Lower lobe of right lung (tissue), 2 donors: ENCODE measurements at places on chromosomes 12 and 14. TPM values are rescaled to one million over a fixed set of nuclear protein-coding genes. Genes with fewer than 3 reads are reported as not detected.

Gene CD4
- 80.3 TPM for total RNA-seq

Gene EMP1
- total RNA-seq: 195 TPM

Gene LTA4H
- 567 TPM for total RNA-seq

DNA sequence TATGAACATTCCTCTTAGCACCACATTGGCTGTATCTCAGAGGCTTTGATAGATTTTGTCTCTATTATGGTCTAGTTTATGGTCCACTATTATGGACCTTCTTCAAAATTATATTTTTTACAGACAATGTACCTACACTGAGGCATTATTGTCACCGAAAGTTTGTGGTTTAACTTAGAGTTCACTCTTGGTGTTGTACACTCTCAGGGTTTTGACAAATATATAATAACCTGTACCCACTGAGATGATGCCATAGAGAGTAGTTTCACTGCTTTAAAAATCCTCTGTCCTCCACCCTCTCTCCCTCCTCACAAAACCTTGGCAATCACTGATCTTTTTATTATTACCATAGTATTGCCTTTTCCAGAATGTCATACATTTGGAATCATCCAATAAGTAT, 528.2 kb downstream of the SLC6A15 start:
- no peaks in the 10 kb centered on the region for H3K4me1 ChIP-seq
- H3K27ac ChIP-seq: no peak overlapping the region
- DNase-seq: no peak
- no peaks in the 10 kb centered on the region for H3K36me3 ChIP-seq

DNA sequence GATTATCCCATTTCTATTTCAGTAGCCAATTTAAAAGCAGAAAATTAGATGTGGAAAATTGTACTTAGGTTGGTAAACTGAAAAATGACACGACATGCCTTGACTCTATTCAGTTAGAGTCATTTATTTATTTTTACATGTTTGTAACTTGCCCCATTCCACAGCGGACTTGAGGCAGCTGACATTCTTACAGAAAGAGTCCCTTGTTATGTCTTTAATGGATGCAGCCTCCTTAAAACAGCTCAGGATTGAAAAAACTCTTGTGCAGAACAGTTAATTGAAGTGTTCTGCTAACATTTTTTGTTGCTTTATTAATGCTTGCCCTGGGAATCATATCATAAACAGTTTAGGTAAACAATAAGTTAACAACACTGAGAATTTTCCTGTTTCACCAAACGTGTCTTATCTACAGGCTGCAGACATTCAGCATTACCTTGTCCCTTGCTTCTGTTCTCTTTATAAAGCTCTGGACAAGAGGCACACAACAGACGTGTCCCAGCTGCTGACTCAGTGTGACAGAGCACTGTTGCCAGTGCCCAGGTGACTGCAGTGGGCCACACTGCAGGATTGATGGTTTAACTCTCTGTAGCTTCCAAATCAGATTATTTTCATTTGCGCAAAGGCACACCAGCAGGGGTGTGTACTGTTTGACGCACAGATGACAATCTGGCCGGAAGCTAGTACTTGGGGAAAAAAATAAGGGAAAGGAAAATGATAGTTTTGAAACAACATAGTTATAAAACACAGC, 101.6 kb downstream of the PELI2 start:
- H3K4me1 ChIP-seq: peaks cover 37% of the 10 kb centered on the region
- DNase-seq: no peak
- H3K36me3 ChIP-seq: no peaks in the 10 kb centered on the region
- no peak overlapping the region for H3K4me3 ChIP-seq

- peaks cover 5% of the 10 kb centered on the region for H3K27me3 ChIP-seq
- no peak for DNase-seq
- no peak overlapping the region for H3K4me3 ChIP-seq
- no peaks in the 10 kb centered on the region for H3K36me3 ChIP-seq
- no peak overlapping the region for H3K27ac ChIP-seq
Observed at GRCh38 chr12:106633451-106633823, 50.6 kb downstream of the RFX4 start.

- no peak overlapping the region for H3K27ac ChIP-seq
- no peaks in the 10 kb centered on the region for H3K27me3 ChIP-seq
- DNase-seq: no peak
- no peaks in the 10 kb centered on the region for H3K4me1 ChIP-seq
- no peak overlapping the region for H3K4me3 ChIP-seq
- H3K36me3 ChIP-seq: peaks cover 9% of the 10 kb centered on the region
Observed at GRCh38 chr14:67391268-67391667, 20.7 kb downstream of the PLEK2 start.
